ENCODE measurements at places on chromosomes 2 and 18. TPM values are rescaled to one million over a fixed set of nuclear protein-coding genes. Genes with fewer than 3 reads are reported as not detected.

The RGPD4 gene
- total RNA-seq: not detected

The POTEI gene
- not detected for total RNA-seq

The SLC9A4 gene
- total RNA-seq: 0.07 TPM

The C2orf76 gene
- 10.2 TPM for total RNA-seq

The GPBAR1 gene
- total RNA-seq: 0.68 TPM

The CD302 gene
- 0.54 TPM for total RNA-seq

The HOXD12 gene
- not detected for total RNA-seq

The MYOM1 gene
- total RNA-seq: 0.75 TPM

The SLC30A3 gene
- total RNA-seq: 1.4 TPM

The TXNDC2 gene
- total RNA-seq: not detected

The TUBA4A gene
- total RNA-seq: 235 TPM

The DSG4 gene
- total RNA-seq: not detected

The KATNAL2 gene
- not detected for total RNA-seq

The FHOD3 gene
- not detected for total RNA-seq

The ACKR3 gene
- 0.58 TPM for total RNA-seq

The SOWAHC gene
- 0.26 TPM for total RNA-seq

The ARHGAP25 gene
- total RNA-seq: 37.8 TPM
